Activated CD4-positive, alpha-beta memory T cell treated with anti-CD3 and anti-CD28 coated beads for 36 hours (primary cell): ENCODE measurements at places on chromosomes 3 and 15. TPM values are rescaled to one million over a fixed set of nuclear protein-coding genes. Genes with fewer than 3 reads are reported as not detected.

GRCh38 chr3:6250167-6250566, 610.7 kb upstream of the GRM7 start:
- DNase-seq = no peak

The SLC9C1 gene
- total RNA-seq = not detected

The PLA2G4B gene
- total RNA-seq = 6.0 TPM

The STXBP5L gene
- not detected for total RNA-seq

GRCh38 chr3:137764563-137765309, 621 bp downstream of the SOX14 start:
- no peak for DNase-seq

The CACNA1D gene
- total RNA-seq = 0.24 TPM

DNA sequence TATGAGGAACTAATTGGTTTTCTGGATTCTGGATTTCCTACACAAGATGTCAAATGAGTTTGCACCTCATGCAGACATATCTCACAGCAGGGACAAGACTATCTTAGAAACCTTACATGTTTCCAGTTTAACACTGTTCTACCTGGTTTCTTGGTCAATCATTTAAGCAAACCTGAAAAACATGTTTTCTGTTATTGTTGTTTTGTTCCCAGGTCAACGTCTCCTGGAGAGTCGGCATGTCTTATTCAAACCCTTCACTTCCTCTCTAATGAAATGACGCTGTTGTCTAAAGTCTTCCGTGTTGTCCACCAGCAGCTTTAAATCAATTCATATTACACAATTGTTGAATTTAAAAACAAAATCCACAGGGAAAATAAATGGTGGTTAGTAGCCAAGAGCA, 150.9 kb downstream of the CNTN3 start:
- DNase-seq = no peak

The PRSS50 gene
- not detected for total RNA-seq

GRCh38 chr15:25392806-25393205, 46.0 kb downstream of the UBE3A start:
- DNase-seq = no peak
